ENCODE measurements at places on chromosomes 12 and 14.

- DNase-seq: no peak
These were observed 119.9 kb upstream of the NCOR2 start for GRCh38 chr12:124687174-124687902.

- DNase-seq: no peak
These were observed 5.1 kb downstream of the KLC1 start for GRCh38 chr14:103634156-103634555.

GRCh38 chr12:124115976-124116690 is 143.1 kb downstream of the ZNF664 start:
- DNase-seq: no peak

- no peak for DNase-seq
These were observed 19.2 kb upstream of the MAP1LC3B2 start for GRCh38 chr12:116539905-116540482.

DNA sequence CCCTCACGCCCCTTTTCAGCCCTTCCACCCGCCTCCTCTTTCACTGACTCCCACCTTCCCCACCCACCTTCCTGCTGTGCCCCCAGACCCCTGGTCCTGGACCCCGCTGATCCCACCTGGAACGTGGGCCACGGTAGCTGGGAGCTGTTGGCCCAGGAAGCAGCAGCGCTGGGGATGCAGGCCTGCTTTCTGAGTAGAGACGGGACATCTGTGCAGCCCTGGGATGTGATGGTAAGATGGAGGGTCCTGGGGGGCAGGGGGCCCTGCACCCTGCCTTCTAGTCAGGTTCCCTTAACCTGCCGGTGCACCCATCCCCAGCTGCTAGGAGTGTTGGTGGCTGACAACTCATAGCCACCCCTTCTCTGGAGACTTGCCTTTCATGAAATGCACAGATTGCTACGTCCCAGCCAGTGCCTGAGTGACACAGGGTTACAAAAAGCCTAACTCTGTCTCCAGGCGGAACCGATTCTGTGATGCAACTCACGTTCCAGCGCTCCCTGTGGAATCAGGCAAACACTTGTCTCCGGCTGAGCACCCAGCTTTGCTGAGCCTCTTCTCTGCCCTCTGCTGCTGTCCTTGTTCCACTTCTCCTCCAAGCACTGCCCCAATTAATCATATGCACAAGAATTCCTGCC is 15.0 kb upstream of the OAS2 start:
- DNase-seq: no peak

DNA sequence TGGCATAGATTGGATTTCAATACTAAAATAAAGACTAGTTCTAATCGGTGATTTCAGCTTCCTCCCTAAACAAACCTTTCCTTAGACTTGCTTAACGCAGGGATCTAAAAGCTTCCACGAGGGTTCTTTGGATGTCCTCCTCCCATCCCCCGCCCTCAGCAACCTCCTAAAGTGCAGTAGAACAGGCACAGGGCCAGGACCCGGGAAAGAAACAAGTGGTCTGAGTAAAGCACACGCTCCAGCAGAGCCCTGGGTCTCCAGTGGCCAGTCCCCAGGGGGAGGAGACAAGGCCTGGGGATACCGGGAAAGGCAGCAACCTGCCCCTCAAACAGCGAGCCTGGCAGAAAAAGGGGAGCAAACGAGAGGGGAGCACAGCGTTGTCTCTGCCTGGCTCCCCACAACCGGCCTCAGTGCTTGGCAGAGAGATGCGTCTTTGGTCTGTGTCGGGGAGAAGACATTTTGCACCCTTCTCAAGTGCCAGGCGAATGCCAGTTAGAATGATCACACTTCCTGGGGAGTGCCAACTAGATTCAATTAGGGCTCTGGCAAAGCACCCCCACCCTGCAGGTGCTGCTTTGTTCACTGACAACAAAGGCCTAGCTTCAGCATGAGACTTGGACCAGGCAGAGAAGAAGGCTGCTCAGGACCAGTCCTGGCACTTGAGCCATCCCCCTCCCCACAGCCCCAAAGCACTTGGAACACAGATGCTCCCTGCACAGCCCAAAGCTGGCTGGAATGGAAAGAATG is 17.1 kb upstream of the SLC6A12 start:
- no peak for DNase-seq

Data from stimulated activated CD4-positive, alpha-beta T cell treated with anti-CD3 and anti-CD28 coated beads, TNF-alpha, amount 100 ng/mL, for 24 hours (primary cell).